ENCODE measurements at places on chromosomes 3 and 15. TPM values are rescaled to one million over a fixed set of nuclear protein-coding genes. Genes with fewer than 3 reads are reported as not detected.

Gene PRSS50
- total RNA-seq, result 0.33 TPM

GRCh38 chr3:42960786-42961185, 18.3 kb upstream of the GASK1A start:
- DNase-seq, result no peak

GRCh38 chr15:69002783-69003182, 11.7 kb upstream of the NOX5 start:
- DNase-seq, result no peak

- DNase-seq, result no peak
Measured at GRCh38 chr15:43317566-43318184, 12.7 kb downstream of the LCMT2 start.
